ENCODE measurements at places on chromosomes 12 and 14.

- DNase-seq = no peak
Observed at GRCh38 chr14:99040052-99040451, 231.9 kb downstream of the BCL11B start.

DNA sequence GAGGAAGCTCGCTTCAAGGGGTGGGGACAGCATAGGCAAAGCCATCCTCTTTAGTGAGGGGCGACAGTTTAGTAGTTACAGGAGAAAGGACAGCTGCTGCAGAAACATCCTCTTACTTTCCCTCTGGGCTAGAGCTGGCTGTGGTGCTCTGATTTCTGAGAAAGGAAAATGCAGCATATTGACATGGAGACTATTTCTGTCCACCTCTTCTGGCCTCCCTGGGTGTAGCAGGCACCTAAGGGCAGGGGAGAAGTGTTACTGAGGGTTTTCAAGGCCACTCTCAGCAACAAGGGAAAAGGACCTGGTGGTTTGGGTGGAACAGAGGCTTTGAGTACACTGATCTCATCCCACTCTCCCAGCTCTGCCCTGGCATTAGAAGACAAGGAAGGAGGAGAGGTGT, 40.0 kb upstream of the CTDSP2 start:
- no peak for DNase-seq

DNA sequence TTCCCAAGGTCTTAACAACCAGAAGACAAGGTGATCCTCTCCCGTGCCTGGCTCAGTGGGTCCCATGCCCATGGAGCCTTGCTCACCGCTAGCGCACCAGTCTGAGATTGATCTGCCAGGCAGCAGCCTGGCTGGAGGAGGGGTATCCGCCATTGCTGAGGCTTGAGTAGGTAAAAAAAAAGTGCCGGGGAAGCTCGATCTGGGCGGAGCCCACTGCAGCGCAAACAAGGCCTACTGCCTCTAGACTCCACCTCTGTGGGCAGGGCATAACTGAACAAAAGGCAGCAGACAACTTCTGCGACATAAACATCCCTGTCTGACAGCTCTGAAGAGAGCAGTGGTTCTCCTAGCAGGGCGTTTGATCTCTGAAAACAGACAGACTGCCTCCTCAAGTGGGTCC, 104.0 kb downstream of the C14orf39 start:
- DNase-seq = no peak

DNA sequence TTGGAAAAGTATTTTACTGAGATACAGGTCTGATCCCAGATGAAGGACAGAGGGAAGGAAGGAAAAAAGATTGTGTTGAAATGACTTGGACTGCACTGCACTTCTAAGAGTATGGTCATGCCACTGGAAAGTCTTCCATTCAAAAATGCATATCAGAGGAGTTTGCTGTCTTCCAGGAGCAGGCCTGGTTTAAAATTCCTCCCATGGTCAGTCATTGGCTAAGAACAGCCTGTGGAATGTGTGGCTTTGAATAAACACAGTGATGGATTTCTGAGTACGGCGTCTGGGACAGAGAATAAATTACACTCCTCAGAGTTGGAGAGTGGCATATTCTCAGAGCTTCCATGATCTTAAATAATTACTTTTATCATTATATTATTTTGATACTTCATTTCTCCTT, 245.8 kb upstream of the PDZRN4 start:
- no peak for DNase-seq

DNA sequence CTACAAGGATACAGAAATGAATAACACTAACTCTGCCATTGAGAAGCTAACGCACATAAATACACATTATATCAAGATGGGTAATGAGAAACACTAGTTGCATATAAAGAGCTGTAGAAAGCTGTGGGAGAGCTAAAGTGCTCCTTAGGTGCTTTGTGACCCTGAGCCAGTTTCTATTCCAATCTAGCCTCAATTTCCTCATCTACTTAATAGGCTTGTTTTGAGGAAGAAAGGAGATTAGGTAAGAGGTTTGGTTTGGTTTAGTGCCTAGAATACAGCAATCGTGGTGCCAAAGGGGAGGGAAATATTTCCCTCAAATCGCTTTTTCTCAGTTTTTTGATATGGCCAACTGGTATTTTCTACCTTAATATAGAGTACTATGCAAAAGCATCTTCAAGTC, 994 bp downstream of the SRP54 start:
- no peak for DNase-seq

- no peak for DNase-seq
Observed at GRCh38 chr14:52031781-52032180, 37.1 kb downstream of the NID2 start.

DNA sequence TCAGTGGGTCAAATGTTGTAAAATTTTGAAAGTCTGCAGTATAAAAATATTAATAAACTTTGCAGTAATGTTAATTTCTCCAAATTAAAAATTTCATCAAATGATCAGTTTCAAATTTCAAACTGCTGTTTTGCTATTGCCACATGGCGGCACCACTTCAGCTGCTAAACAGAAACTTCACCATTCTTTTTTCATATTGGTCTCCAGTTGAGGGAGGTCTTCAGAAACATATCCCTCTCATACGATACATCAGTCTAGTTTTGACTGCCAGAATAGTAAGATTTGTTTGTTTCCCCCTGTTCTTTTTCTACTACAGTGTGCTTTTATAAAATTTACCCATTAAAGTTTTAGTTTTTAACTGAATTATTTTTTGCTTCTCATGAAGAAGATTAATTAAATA, 4.2 kb upstream of the TRHDE start:
- no peak for DNase-seq

DNA sequence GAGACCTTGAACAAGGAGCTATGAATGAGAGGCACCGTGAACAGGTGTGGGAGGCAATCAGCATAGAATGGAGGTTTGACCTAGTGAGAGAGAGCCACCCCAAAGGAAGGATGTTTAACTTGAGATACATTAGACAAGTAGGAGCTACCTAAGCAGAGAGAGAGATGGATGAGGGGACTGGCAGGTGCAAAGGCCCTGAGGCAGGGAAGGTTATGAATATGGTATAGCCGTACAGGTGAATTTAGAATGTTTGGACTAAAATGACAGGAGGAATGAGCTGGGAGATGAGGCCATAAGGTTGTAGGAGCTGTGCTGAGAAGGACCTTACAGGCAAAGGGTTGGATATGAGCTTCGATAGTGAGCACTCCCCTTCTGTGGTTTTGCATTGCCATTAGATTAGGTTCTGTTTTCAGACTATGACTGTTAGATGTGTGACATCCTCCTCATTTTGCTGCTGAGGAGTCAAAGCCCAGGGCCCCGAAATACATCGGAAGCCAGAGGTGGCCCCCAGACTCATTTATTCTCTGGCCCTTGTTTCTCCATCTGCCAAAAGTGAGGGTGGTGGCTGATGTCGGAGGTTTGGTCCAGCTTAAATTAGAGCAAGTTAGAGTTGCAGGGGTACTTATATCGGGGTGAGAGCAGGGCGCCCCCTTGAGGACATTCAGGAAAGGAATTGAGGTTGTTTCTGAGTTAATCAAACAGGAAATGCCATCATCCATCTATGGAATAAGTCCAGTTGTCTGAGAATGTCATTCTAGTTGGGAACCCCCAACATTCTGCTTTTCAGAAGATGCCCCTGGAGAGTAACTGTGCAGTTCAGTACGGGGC, 29.4 kb downstream of the SLC24A4 start:
- DNase-seq = peak; percentile 63

- DNase-seq = no peak
Observed at GRCh38 chr14:69354383-69355153, 43.5 kb downstream of the ERH start.

GRCh38 chr14:59275668-59276067, 87.2 kb downstream of the DAAM1 start:
- DNase-seq = no peak

DNA sequence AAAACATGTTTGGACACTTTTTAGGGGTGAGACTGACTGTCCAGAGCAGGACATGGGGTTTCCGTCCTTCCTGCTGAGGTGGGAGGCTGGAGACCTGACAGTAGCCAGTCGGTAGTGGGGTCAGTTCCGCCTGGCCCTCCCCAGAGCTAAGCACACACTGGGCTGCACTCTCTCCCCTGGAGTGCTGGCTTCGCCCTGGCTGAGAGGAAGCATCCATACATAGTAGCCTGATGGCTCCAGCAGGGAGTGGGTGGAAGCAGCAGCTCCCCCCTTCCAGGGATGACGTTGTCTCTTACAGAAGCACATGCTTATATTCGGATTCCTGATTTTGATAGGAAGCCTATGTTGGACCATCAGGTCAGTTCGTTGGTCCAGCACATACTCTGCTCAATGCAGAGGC, 40.4 kb downstream of the SFSWAP start:
- no peak for DNase-seq

GRCh38 chr12:109711596-109712461, 1.8 kb upstream of the FAM222A start:
- DNase-seq = no peak

DNA sequence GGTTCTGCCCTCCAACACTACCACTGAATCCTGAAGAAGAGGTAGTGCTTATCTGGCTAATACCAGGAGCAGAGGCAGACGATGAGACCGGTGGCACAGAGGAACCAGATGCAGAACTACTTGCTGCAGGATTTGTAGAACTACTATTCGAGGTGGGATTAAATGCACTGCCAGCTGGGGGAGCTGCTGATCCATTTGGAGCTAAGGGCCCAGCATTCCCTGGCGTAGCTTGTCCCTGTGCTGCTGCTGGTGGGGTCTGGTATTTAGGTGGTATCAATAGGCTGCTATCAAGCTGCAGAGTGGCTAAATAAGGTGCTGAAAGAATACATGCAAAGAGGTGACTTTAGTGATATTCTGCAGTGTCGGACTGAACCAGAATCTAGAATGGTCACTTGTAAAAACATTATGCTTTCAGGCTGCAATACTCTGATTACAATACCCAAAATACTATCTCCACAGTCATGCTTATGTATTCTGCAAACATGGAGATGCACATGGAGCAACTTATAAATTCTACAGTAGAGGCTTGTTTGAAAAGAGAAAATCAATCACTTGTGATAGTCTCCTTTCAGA, 294.2 kb downstream of the MED13L start:
- peak; percentile 37 for DNase-seq

DNA sequence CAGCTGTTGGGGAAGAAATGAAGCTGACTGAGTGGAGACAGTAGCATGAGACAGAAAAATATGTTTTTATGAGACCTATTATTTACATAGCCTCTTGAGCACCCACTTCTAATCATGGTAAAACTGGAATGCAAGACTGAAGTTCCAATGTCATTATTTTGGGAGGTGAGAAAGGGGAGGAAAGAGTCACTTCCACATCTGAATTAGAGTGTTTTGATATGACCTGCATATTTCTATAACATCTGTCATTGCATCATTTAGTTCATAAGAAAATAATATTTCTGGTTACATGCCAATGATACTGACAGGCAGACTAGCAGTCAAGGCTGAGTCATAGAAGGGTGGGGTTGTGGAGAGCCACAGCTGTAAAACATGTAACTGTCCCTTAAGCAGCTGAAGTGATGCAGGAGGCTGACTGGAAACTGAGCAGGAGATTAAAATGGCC, 26.7 kb downstream of the NTN4 start:
- no peak for DNase-seq

DNA sequence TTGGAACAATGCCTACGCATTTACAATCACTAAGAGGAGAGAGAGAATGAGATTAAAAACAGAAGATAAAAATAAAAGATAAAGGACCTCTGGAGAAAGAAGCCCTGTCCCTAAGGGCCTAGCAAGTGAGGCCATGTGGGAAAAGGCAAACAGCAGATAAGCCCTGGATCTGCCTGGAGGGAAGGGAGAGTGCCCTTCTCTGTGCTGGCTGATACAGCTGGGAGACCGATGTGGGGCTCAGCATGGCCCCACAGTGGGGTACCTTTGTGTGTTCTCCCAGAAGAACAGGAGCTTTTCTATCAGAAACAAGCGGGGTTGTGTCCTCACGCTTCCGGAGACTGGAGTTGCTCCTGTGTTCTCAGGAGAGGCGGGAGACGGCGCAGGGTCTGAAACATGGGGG, 59.9 kb downstream of the TMCC3 start:
- no peak for DNase-seq

- no peak for DNase-seq
Observed at GRCh38 chr12:49933796-49934195, 16.7 kb upstream of the AQP2 start.

- no peak for DNase-seq
Observed at GRCh38 chr14:96162265-96162664, 42.4 kb upstream of the BDKRB2 start.

GRCh38 chr14:100994756-100995330, 91.3 kb upstream of the RTL1 start:
- DNase-seq = no peak

DNA sequence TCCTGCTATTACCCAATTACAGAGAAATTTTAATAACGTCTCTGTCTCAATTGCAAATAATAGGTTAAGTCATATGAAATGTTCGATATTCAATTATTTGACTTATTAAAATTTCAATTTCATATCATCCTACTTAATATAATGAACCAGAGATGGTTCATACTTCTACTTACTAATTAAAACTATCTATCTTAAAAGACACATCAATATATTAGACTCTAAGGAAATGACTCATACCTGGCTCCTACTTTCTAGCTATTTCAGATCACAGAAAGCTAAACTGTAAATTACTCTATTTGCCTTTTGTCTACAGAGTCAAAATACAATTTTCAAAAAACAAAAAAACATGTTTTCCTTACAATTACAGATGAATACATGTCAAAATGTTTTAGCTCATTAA, 99.6 kb downstream of the CAPZA3 start:
- no peak for DNase-seq
